NCI-H526 treated with DMSO at 0.1 percent for 48 hours (cell line): ENCODE measurements at places on chromosomes 5 and 9.

- no peak for DNase-seq
These were observed 56.1 kb downstream of the FGF18 start for GRCh38 chr5:171475596-171475995.

DNA sequence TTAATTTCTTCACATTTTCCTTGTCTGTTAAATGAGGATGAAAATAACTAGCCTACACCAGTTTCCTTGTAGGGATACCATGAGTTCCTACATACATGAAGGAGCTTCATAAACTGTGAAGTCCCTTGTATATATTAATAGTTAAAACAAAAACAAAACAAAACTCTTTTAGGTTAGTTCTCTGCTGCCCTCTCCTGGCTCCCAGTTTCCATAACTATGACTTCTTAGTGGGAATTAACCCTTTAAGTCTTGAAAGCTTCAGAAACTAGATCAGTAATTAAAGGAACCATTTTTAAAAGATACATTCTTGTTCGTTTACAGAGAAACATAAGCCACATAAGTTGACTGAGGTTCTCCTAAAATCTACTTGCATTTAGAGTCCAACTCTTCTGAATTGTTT, 500.0 kb upstream of the C9orf72 start:
- peak; percentile 60 for DNase-seq

GRCh38 chr5:130710596-130710995, 454.5 kb downstream of the HINT1 start:
- DNase-seq = no peak

DNA sequence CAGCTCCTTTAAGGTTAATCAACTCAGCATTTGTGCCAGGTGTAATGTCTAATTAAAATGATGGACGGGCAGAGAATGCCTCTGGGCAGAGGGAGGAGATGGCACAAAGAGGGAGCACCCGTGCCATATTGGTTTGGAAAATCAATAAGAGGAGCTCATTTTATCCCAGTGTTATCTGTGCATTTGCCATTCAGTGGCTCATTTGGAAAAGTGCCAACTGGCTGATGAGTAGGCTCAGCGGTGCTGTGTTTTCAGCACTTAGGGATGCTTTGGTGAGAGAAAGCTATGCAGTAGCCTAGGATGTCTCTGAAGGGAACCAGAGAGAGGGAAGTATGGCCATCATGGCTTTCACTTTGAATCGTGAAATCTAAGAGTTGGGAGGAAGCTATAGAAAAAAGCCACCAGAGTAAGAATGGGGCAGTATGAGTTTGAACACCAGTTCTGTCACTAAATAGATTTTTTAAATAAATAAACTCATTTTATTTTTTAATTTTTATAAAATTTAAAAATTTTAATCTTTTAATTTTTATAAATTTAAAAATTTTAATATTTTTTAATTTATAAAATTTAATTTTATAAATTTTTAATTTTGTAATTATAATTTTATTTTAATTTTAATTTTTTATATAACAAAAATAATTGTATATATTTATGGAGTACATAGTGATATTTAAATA, 472.8 kb downstream of the BRINP1 start:
- no peak for DNase-seq

GRCh38 chr5:53130266-53130665, 20.7 kb upstream of the MOCS2 start:
- no peak for DNase-seq

DNA sequence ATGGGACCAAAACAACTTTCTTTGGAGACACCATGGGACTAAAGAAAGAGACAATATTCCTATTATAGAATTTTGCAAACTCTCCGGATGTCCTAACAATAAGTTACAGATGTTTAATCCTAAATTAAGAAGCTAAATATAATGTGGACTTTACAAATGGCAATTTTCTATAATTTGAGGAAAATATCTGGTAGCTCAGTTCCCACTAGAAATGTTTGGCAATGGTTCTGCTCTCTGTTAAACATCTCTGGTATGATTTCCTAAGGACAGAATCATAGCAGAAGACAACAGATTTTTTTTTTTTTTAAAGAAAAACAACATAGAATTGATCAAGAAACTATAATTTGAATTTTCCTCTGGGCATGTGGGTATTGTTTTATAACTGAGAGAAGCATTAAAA, 232.8 kb downstream of the ENC1 start:
- DNase-seq = no peak

DNA sequence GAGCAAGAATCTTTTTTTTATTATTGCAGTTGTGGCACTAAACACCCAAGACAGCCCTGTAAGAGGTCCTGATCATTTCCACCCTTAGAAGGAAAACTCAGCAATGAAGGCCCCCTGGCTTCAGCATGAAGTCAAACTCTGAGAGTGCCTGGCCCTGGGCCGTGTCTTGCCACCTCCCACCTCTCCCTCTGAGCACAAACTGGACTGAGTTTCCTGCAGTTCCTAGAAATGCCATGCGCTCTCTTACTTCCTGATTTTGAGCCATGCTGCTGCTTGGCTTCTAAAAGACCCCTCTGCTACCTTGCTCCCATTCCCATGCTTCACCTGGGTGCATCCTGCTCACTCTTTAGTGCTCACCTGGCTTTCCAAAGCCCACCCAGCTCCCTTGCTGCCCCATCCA, 140.4 kb upstream of the KLF9 start:
- DNase-seq = no peak

DNA sequence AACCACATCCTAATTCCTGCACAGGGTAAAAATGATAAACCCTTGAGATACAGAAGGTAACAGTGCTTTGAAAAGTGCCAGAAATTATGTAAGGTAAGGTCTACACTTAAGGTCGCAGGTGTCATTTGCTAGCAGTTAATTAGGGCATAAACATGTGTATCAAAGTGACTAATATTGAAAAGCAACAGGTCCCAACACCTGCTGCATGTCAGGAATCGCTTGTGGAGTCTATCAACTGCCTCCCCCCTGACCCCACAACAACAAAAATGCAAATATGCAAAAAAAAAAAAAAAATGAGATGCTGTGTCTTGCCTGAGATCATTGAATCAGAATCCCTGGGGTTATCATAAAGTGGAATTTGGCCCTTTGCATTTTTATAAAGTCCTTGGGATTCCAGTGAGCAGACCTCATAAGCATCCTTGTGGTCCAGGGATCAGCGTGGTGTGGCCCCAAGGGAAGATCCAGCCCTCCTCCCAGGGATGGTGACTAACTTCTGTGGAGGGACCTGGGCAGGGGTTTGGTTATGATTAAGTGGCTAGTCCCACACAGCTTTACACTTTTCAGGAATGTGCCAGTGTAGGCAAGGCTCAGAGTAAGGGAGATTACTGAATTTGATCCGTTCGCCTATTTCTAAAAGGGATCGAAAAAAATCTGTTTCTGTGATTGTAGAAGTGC, 92.5 kb upstream of the TNFSF8 start:
- DNase-seq = no peak

DNA sequence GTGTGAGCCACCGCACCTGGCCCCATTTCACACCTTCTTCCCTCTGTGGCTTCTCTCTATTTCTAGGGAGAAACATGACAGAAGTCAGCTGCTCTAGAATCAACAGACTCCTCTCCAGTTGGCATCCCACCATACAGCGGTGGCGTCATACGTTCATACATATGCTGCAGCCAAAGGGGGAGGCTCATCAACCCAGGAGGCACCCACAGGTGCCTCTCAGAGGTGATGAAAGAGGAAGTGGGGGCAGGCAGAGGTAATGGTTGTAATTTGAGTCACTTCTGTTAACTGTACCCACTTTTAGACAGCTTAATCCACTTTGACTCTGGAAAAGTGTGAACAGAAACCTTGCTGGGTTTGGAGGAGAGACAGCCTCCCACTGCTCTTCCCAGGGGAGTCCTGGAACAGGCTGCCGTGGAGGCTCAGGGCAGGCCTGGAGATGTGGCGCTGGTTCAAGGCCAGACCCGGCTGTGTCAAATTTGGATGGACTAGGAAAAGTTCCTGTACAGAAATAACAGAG, 47.3 kb upstream of the SUB1 start:
- no peak for DNase-seq

DNA sequence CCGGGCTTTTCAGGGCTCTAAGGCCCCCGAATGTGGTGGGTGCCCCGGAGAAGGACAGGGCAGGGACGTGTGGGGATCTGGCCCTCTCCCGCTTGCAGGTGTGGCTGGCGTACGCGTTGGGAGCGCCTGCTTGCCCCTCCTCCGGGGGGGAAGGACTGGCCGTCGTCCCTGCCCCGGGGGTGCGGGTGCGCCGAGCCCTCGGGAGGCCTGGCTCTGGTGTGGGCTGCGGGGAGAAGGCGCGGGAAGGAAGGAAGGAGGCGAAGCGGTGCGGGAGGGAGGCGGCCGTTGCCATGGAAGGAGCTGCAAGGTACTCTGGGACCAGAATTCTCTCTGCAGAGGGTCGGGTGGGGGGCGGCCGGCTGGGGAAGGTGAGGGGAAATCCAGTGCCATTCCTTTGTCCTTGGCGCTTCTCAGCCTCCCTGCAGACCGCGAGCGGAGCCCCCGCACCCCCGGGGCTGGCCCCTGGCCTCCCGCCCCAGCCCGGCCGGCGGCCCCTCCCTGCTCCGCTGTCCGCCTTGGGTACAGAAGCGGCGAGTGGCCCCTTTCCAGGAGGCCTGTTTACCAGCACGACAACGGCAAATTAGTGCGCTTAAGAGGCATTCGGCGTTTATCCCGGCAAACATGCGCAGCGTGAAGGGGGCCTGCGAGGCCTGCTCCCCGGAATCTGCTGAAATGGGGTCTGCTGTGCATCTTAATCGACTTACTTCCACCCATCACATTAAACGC, 67.1 kb upstream of the UNC5A start:
- DNase-seq = peak; percentile 12

DNA sequence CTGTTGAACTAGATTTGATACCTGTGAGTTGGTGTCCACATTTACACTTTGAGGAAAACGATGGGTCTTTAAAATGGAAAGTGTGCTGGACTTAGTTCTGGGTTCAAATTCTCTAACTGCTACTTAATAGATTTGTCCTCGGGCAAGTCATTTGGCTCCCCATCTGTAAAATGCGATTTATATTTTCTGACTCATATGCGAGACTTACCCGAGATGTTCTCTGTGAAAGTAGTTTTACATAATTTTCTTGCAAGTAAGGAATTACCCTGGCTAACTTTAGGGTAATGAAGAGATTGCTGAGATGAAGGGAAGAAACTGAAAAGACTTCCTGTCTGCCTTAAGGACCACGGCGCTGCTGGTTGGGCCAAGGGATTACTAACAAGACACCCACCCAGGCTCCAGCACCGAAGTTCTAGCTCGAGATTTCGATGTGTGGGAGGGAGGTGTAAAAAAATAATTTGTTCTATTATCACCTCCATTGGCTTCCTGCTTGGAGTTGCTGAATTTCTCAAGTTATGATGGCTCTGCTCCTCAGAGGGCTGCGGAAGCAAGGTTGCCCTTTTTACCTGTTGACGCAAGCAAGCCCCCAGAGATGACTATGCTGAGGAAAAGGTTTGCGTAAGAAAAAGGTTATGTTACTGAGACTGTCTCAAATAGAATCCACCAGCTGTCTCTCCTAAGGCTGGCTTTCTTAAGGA, 24.1 kb downstream of the PCSK1 start:
- DNase-seq = no peak

DNA sequence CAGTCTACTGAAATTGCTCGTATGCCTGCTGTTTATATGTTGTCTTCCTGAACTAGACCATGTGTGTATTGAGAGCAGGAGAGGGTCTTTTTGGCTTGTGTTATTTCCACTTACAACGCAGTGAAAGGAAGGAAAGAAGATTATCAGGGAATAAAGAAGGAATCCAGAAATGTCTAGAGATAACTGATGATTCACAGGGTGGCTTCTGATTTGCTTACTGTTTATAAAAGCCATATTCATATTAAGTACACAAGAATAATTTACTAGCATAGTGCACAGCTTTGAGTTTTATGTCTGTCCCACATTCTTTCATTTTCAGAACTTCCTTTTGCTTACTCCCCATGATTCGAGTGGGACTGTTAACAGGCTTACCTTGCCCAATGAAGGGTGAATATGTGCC, 72.1 kb downstream of the PRLR start:
- DNase-seq = no peak

DNA sequence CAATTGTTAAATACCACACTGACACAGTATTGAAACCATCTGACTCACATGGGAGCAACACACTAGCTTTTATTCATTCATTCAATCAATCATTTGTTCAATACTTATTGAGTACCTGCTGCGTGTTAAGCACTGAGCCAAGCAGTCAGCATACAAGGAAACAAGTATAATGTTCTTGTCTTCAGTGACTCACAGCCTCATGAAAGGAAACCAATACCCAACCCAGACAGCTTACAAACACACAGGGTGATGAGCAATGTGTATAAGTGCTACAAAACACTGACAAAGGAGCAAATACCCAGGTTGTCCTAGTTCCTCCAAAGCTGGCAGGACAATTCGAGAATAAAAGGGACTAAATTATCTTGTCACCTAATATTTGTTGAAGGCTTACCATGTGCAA, 67.6 kb upstream of the RASEF start:
- DNase-seq = no peak

DNA sequence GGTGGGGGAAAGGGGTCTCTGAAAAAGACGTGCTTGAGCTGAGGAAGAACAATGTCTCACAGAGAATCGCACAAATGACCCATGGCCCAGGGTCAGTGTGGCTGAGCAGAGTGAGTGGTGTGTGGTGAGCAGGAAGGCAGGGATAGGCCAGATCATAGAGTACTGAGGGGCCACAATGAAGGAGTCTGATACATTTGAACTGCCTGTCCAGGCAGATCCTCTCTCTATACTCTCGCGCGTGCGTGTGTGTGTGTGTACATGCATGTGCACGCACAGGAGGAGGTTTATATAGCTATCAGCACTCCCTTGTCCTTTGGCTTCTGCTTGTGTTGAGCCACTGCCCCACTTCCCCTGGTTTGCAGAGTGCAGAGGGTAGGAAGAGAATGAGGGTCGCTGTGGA, 294.0 kb downstream of the ZNF608 start:
- no peak for DNase-seq

GRCh38 chr5:14464096-14464495, 117.5 kb upstream of the OTULINL start:
- DNase-seq = no peak

DNA sequence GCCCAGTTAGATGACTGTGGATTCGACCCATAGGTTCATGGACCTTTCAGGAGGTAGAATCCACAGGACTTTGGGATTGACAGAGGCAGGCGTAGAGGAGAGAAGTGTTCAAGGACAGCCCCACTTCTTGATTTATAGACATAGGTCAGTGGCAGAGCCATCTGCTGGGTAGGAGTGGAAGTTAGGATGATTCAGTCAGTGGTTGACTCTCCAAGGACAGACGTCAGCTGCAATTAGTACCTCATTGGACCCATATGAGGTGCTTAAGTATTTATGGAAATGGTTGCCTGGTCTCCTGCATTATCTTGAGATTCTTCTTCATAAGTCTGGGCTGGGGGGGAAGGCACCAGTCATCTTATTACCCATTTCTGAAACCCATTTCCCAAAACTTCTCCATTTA, 70.9 kb downstream of the SH3RF2 start:
- DNase-seq = no peak

GRCh38 chr9:130689937-130690700, 3.5 kb upstream of the EXOSC2 start:
- DNase-seq = peak; percentile 59

DNA sequence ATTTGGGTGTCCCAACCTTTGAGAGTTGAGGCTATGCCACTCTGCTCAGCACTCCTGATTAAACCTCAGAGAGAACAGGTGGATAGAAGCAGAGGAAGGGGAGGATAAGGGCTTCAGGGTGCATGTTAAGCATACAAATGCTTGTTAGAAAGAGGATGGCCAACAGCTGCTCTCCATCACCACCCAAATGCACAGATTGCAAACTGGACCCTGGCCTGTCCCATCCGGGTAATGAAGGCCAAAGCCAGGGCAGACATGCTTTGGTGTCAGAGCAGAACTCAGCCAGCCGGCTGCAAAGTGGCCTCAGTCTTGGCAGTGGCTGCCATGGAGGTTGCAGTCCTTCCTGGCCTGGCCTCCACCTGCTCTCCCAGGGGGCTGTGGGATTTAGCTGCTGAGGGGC, 84.3 kb downstream of the SIL1 start:
- no peak for DNase-seq
